Sigmoid colon (tissue), 7 donors: ENCODE measurements at places on chromosomes 12 and 14. TPM values are rescaled to one million over a fixed set of nuclear protein-coding genes. Genes with fewer than 3 reads are reported as not detected.

The P2RX2 gene
- 0.36 TPM for polyA plus RNA-seq

- peak; percentile 69 for DNase-seq
Measured at GRCh38 chr12:123363740-123364531, 711 bp downstream of the SBNO1 start.

The BCAT1 gene
- polyA plus RNA-seq, result 3.1 TPM

The FMNL3 gene
- 1.8 TPM for polyA plus RNA-seq

DNA sequence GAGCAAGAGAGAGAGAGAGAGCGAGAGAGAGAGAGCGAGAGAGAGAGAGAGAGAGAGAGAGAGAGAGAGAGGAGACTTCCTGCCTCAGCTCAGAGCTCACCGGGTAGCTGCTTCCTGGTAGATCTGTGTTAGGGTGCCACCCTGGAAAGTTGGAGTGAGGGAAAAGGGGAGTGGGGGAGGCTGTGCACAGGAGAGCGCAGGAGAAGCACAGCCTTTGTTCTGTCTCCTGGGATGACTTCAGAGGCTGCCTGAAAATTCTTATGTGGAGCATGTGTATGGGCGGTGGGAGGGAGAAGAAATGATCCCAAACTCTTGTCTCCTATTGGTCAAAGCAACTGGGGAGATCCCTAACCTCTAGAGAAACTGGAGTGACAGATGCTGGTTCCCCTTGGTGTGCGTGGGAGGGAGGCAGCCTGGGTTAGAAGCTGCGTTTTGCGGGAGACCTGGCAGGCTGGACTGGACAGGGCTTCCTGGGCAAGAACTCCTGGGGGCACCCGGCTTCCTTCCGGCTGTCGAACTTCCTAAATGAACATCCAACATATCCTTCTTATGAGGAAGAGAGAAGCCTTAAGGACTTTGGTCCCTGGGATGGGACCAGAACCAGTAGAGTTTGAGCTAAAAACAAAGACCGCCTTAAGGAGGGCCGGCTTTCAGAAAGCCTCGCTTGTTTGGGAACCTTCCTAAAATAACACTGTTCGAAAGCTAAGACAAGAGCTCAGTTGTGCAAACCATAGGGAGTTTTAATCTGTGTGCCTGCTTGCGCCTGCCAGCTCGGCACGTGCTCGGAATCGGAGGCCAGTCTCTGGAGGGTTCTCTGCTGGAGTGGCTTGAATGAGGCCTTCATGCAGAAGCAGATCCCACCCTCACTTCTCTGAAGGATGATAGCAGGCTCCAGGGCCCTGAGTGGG lies 30.4 kb upstream of the BEGAIN start:
- peak; percentile 21 for DNase-seq

GRCh38 chr14:96272777-96273473 lies 16.9 kb downstream of the BDKRB1 start:
- no peak for DNase-seq

The ISCU gene
- polyA plus RNA-seq, result 243 TPM

DNA sequence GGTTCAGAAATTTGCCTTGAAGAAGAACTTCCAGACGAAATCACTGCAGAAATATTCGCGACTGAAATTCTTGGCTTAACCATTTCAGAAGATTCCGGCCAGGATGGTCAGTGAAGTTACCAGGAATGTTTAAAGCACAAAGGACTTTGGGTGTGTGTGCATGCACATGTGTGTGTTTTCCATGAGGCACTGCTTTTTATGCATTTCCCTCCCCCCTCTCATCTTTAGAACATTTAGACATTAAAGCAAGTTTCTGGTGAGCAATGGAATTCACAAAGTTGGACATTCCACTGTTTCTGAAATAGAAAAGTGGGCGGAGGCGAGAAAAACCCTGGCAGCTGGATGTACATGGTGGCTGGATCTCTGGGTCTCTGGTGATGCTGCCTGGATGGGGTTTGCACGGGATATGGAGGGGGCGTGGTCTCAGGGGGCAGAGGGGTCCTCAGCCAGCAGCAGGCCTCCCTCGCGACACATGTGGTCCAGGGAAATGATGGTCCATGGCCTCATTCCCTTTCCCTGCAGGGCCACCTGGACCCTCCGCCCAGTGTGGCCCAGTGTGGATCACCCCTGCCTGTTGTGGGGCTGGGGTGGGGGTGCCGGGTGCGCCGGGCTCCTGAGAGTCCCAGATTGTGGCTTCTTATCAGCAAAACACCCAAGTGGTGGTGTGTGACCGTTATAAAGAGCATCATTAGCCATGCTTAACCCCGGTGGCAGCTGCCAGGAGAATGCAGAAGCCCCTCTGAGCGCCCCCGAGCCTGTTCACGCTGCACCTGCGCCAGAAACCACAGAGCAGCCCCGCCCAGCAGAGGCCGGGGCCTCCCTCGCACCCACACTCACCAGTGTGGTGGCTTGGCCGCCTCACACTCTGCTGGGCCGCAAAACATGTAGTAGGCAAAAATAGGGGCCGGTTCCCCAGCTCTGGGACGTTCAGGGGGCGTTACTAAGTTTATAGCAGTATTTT lies 17.8 kb upstream of the BCL7A start:
- DNase-seq, result no peak

DNA sequence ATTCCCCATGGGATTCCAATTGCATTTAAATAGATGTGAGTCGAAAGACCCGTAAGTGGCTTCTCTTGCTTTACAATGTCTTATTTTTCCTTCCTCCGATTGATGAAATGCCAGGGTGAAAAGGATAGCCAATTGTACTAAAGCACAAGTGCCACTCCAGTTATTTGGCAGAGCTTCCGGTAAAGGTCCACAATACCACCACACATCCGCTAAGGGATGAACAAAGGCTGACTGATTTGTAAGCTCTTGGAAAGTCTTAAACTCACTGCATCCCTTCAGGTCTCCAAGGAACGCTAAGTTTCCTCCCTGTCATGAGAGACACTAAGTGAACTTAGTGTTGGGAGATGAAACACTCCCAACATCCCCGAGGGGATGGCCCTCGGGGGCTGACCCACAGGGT lies 21.2 kb upstream of the RNASE1 start:
- DNase-seq, result no peak

- no peak for DNase-seq
Measured at GRCh38 chr12:123873793-123874192, 98.8 kb downstream of the CCDC92 start.

GRCh38 chr14:31965735-31966598 lies 111.1 kb upstream of the ARHGAP5 start:
- DNase-seq, result no peak

GRCh38 chr12:31298515-31298910 lies 27.4 kb downstream of the SINHCAF start:
- no peak for DNase-seq

The TMEM52B gene
- 1.2 TPM for polyA plus RNA-seq

- DNase-seq, result peak; percentile 62
Measured at GRCh38 chr14:104130974-104131651, 7.3 kb upstream of the KIF26A start.

The MYBPC1 gene
- polyA plus RNA-seq, result 18.6 TPM

DNA sequence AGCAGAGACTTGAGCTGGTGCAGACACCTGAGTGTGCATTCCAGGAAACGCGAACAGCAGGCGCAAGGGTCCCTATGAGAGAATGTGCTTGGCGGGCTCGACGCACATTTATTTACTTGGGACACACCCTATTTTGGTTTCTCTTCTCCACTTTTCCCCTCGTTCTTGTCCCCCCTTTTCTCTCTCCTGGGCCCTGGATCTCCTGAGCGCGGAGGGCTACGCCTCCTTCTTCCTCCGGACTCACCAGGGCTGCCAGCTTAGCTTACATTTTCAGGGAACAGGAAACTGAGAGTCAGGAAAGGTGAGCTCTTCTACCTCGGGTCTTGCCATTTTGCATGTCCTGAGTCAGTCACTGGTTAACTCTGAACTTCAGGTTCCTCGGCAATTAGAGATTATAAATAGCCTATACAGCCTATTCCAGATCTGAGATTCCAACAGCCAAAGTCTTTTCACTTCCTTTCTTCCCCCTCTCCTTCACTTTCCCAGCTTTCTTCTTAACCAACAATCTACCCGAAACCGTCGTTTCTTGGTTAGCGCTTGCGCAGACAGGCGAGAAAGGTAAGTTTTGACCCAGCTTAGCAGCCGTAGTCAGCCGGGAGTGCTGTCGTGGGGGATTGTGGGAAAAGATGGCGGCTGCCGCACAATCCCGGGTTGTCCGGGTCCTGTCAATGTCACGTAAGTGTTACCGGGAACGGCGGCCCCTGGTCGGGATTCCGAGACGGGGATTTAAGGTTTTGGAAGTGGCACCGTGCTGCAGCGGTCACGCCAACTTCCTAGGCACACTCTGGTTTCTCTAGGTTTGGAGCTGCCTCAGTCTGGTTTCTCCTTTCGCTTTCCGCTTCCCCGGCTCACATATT lies at the start of the genes AKAP3 and NDUFA9:
Gene AKAP3, minus strand, starts transcription at position 551 of the 857 bp plus-strand sequence. CDS start 10,855 bp downstream, outside the sequence.
Gene NDUFA9, plus strand, starts transcription at position 614 of the 857 bp plus-strand sequence. Its CDS starts 13 bp downstream, at position 627.
- DNase-seq, result peak; percentile 89

GRCh38 chr14:67630186-67630585 lies 10.5 kb downstream of the ARG2 start:
- DNase-seq, result no peak

The FOXG1 gene
- 0.03 TPM for polyA plus RNA-seq

DNA sequence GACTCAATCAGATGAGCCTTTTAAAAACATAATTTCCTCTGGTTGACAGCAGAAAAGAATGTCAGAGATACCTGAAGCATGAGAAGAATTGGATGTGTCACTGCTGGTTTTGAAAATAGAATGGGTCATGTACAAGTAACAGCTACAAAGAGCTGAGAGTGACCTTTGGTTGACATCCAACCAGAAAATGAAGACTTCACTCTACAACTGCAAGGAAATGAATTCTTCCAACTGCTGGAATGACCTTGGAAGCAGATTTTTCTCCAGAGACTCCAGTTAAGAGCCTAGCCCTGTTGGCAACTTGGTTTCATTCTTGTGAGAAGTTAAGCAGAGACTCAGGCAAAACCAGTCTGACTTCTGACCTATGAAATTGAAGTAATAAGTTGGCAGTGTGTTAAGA lies 505.9 kb downstream of the SLC16A7 start:
- no peak for DNase-seq

The STAC3 gene
- 1.2 TPM for polyA plus RNA-seq
